ENCODE measurements at places on chromosomes 3 and 15. TPM values are rescaled to one million over a fixed set of nuclear protein-coding genes. Genes with fewer than 3 reads are reported as not detected.

The CCDC174 gene
- 8.1 TPM for total RNA-seq

The ERC2 gene
- total RNA-seq: not detected

The CEP152 gene
- 8.0 TPM for total RNA-seq

The CASR gene
- total RNA-seq: not detected

The VIPR1 gene
- total RNA-seq: not detected

The TUSC7 gene
- total RNA-seq: not detected

The ANKRD63 gene
- total RNA-seq: not detected

The FBXO40 gene
- not detected for total RNA-seq

The ZNF502 gene
- 3.4 TPM for total RNA-seq

The PROK2 gene
- total RNA-seq: not detected

The MITF gene
- 24.0 TPM for total RNA-seq

The NCK1 gene
- total RNA-seq: 52.0 TPM
